ENCODE measurements at places on chromosomes 13 and 19. TPM values are rescaled to one million over a fixed set of nuclear protein-coding genes. Genes with fewer than 3 reads are reported as not detected.

GRCh38 chr19:9793071-9793591, 24.6 kb upstream of the ZNF846 start:
- DNase-seq, result no peak

- no peak for DNase-seq
Observed at GRCh38 chr13:112376050-112376681, at the start of gene SPACA7. SPACA7 (plus strand) TSS chr13:112376355; CDS start chr13:112376386, 31 bp downstream.

- DNase-seq, result no peak
Observed at GRCh38 chr19:34484328-34484727, 2.8 kb downstream of the WTIP start.

DNA sequence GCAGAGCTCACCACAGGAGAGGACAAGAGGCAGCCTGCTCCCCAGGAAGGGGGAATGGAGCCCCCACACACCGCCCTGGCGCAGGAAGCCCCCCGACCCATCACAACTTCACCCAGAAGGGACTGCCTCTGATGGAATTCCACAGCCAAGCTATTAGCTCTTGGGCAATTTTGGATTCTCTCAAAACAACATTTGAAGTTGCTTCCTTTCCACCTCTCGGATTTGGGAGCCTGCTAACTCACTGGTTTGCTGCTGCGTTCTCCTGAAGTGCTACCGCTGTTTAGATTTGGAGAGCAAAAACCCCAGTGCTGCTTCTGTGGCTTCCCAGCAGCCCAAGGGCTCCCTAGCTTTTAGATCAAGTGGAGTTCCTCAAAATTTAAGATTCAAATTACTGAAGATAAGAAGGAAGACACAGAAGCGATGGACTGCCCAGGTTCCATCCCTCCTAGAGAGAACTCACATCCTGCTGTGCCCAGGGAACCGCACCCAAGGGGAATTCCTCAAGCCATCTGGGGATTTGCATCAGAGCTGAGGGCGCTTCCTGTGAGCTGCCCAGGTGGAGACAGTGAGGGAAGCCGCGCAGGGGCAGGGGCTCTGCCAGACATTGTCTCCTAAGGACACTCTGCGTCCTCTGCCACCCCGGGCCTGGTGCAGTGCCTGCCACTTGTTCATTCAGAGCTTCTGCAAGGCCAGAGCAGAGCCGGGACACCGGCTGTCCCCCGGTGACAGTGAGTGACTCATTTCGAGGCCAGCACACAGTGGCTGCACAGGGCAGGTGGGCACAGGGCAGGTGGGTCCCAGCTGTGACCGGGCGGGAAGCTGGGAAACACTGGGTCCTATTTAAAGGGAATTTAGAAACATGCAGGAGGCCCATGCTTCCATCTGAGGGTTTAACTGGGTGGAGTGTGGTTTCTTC, 45.5 kb downstream of the COL4A1 start:
- no peak for DNase-seq

DNA sequence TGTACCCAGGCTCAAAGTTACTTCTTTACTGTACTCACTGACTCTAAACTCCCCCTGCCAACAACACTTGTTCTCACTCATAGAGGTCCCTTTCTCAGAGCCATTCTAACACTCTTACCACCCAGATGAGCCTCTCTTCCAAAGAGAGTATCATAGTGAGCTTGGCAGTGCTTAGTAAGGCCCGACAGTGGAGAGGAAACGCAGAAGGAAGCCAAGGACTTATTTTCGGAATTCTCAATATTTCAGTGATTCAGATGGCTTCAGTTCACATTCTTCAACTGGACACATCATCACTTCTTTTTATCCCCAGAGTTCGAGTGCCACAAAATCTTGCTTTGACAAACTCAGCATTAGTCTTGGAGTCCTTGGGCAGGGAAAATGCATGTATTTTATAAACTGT, 285.9 kb downstream of the DNAJC15 start:
- no peak for DNase-seq

GRCh38 chr13:110944121-110944967, 29.5 kb upstream of the ANKRD10 start:
- no peak for DNase-seq

DNA sequence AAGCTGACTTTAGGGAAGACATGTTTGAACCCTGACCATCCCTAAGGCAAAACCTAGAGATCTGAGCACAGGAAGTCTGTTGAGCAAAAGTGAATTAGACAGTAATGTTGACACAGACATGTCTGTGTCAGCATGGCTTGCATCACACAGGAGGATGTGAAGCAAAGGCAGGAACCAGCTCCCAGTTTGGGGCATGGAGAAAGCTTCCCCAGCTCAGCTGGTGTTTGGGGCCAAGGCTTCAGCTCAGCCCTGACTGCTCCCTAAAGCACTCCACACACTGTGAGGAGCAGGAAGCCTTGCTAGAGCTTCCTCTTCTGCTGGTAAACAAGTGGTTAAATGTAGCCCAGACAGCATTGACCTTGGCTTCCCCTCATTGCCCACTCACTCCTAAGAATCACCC, 153.8 kb upstream of the UBL3 start:
- no peak for DNase-seq

GRCh38 chr13:44899967-44900366, 89.3 kb downstream of the NUFIP1 start:
- no peak for DNase-seq

- DNase-seq, result no peak
Observed at GRCh38 chr13:50156140-50156539, 140.9 kb downstream of the KCNRG start.

- no peak for DNase-seq
Observed at GRCh38 chr13:25529425-25529824, 157.7 kb downstream of the ATP8A2 start.

DNA sequence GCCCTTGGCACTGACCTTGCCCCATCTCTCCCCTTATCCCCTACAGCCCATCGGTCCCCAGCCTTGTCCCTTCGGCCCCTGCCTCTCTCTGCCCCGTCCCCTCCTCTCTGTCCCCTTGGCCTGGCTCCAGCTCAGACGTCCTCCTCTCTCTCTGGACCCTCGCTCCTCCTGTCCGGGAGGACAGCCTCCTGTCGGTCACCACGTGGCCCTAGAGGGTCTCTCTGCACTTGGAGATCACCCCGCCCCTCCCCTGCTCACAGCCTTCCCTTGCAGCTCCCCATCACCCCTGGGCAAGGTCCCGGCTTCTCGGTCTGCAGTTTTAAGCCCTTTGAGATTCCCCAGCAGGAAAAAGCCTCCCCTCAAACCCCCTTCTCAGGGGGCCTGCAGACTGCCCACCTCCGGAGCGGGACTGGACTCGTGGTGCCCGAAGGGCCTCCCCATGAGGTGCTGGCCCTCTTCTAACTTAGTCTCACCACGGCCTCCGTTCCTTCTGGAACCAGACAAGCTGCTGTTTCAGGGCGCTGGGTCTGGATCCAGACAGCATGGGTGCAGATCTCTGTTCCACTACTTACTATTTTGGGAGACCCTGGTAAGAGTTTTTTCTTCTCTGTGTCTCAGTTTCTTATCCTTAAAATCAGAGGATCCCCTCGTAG, 3.3 kb upstream of the KLK15 start:
- no peak for DNase-seq

Gene OLFM2
- 21.3 TPM for polyA plus RNA-seq

Gene N4BP2L2
- polyA plus RNA-seq, result 164 TPM

Gene ALOX5AP
- polyA plus RNA-seq, result 4.8 TPM

Gene DHDH
- polyA plus RNA-seq, result 5.9 TPM

Gene PRSS57
- 0.15 TPM for polyA plus RNA-seq

Gene GJB2
- 4.7 TPM for polyA plus RNA-seq

Gene SLITRK6
- 14.7 TPM for polyA plus RNA-seq

Gene S1PR5
- 1.7 TPM for polyA plus RNA-seq

Measured in right renal cortex interstitium (tissue), 3 donors.